AG04450 (cell line): ENCODE measurements at places on chromosomes 7 and 10.

GRCh38 chr7:1892011-1892965 is 222.2 kb downstream of the ELFN1 start:
- DNase-seq = no peak

- DNase-seq = no peak
Observed at GRCh38 chr10:9215121-9215520, 1160.6 kb downstream of the GATA3 start.

DNA sequence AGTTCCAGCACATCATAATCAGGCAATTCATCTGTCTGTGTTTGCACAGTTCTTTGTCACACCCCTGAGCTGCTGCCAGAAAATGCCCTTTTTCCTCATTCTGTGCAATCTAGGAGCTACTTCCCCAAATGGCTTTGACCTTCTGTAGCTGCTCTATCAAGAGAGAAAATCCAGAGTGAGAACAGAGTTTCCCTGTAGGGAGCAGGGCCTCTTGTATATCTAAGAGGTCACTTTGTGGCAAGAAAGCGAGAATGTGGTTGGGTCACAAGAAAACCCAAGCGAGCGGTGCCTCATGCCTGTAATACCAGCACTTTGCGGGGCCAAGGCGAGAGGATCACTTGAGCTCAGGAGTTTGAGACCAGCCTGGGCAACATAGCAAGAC is 24.3 kb downstream of the SLC29A3 start:
- no peak for DNase-seq

GRCh38 chr10:86961481-86962091 is 3.2 kb downstream of the SNCG start:
- no peak for DNase-seq

GRCh38 chr7:121016966-121017365 is 28.5 kb downstream of the CPED1 start:
- no peak for DNase-seq

DNA sequence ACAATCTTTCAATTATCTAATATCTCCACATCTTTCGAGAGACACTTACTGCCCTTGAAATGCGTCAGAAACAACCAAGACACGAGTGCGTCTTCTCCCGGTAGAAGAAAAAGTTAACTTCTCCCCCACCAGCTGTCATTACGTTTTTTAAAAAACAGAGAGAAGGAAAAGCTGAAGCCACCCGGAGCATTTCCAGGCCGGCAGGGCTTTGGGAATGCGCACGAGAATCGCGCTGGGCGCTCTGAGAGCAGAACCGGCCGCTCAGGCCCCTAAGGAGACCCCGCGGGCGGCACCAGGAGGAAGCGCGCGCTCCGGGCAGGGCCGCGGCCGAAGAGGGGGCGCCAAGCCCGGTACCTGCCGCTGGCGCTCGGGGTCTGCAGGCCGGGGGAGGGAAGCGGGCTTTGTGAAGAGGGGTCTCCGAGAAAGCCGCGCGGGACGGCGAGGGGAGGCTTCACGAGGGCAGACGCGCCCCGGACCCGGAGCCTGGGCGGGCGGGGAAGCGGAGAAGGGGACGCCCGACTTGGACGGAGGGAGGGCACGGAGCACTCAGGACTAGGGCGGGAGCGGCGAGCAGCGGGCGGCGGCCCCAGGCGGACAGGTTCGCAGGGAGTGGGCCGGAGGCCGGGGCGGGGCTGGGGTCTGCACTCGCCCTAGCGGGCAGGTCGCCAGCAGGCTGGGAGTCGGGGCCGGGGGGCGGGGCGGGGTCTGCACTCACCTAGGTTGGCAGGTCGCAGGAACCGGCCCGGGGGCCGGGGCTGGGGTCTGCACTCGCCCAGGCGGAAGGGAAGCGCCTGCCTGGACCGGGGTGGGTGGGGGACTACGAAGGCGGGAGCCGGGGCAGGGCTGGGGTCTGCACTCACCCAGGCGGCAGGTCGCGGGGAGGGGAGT is 932 bp downstream of the ESYT2 start:
- DNase-seq = no peak

- DNase-seq = no peak
Observed at GRCh38 chr10:110278562-110279406, 25.9 kb downstream of the SMNDC1 start.
